ENCODE measurements at places on chromosomes 6 and 20.

- DNase-seq = no peak
These were observed 40.2 kb downstream of the CTCFL start for GRCh38 chr20:57484772-57485171.

DNA sequence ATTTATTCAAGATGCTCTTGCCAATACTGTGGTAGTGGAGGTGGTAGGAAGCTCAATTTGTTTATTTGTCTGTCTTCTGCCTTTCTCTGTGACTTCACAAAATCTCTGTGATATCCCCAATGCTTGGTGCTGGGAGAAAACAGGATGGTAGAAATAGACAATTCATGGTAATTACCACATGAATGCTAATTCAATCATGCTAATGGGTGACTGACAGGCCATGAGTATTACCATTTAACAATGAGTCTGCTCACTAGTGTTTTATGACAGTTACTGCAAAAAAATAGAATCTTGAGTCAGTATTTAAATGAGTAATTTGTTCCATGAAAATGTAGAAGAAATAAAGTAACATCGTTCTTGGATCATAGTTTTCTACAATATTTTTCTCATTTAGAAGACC is 52.3 kb upstream of the FABP7 start:
- no peak for DNase-seq

- DNase-seq = no peak
These were observed 169.5 kb downstream of the TASP1 start for GRCh38 chr20:13469262-13469661.

DNA sequence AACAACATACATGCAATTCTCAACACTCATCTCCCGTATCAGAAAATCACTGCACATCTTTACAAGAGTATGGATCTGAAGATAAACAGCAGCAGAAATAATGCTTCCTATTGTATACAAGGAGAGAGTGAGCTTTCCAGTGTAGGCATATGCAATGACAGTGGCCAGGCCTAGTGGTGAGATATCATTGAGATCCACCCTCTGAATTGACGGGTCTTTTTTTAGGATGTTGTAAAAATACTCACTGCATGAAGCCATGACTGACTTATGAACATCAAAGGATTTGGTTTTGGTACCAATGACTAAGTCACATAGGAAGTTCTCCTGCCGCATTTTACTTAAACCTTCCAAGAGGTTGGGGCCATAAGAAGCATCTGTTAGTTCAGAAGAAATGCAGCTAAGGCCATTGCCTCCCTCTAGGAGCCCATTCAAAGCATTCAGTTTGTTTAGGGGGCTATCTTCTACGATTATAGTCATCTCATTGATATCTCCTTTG is 10.8 kb downstream of the KLHL31 start:
- DNase-seq = no peak

DNA sequence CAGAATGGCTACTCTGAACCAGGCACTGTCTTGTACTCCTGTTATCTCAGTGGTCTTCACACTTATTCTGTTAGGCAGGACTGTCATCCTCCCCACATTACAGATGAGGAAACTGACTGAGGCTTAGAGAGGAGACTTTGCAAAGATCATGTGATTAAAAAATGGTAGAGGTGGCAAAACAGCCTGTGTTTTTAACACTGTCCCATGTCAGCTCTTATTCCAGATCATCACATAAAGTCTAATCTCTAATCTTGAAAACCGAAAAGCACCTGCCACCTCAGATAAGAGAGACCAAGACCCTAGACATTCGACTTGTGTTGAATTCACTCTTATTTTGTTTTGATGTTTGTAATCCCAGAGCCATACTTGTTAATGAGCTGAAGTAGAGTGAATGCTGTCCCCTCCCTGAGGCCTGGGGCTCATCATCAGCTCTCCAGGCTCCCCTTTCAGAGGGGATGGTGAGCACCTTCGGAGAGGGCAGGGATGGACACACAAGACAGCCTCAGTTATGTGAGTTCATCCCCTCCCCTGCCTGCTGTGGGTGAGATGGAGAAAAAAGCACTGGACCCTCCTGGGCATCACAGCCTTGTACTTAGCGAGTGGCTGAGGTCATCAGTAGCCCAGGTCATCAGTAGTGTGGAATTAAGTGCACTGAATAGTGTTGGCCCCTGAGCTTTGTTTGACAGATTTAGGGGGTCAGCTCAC is 30.6 kb downstream of the MTHFD1L start:
- no peak for DNase-seq

DNA sequence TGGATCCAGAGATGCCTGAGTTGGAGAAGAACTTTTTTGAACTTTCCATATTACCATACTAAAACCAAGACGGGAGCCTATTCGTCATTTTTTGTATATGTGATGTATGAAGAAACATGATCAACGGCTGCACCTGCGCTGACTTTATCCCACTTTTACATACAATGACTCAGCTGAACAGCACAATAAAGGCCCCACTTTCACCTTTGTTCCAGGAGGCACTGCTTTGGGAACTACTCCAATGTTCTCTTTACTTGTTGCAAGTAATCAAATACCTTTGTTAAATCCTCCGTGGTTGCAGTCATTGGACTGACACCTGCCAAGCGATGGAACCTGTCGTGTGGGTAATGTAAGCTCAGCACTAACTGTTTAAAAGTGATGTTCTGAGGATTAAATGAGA is 17.3 kb upstream of the BTN3A2 start:
- DNase-seq = no peak

DNA sequence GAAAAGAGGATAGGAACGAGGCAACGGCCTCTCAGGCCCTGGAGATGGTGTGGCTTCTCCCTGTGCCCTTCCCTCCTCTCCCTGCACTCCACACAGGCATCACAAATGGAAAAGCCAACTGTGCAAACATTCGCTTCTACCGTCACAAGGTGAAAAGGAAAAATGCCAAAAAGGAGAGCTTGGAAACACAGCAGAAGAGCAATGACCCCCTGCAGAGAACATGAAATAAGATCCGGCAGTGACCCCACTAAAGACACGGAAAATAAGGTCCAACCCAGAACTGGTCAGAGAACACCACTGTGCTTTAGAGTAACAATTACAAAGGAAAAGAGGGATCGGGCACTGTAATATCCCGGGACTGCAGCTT is 63.0 kb downstream of the SLC22A23 start:
- DNase-seq = no peak

DNA sequence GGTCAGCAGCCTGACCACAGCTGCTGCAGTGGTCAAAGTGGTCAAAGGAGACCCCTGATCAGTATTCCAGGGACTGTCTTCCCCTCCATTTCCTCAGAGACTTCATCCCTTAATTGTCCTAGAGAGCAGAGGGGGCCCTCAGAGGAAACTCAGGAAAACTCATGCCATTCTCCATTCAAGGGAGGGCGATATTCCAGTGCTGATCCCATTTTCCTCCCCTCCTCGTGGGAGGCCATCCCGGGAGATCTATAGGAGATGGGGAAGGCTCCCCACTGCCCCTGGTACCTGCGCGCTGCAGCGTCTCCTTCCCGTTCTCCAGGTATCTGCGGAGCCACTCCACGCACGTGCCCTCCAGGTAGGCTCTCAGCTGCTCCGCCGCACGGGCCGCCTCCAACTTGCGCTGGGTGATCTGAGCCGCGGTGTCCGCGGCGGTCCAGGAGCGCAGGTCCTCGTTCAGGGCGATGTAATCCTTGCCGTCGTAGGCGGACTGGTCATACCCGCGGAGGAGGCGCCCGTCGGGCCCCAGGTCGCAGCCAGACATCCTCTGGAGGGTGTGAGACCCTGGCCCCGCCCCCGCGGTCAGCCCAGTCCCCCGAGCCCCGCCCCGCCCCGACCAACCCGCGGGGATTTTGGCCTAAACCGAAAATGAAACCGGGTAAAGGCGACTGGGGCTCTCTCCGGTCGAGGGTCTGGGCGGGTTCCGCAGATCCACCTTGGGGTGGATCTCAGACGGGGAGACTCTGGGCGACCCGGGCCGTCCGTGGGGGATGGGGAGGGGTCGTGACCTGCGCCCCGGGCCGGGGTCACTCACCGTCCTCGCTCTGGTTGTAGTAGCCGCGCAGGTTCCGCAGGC is 878 bp downstream of the HLA-C start:
- DNase-seq = no peak

DNA sequence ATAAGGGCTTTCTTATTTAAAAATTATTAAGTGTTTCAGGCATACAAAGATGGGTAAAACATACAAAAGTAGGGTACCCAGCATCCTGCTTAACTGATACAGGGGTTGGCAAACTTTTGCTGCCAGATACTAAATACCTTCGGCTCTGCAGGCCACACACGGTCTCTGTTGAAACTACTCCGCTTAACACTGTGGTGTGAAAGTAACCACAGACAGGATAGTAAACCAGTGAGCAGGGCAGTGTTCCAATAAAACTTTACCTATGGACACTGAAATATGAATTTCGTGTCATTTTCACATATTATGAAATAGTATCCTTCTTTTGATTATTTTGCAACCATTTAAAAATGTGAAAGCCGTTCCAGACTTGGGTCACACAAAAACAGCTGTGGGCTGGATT is 92.4 kb downstream of the EYA2 start:
- DNase-seq = no peak

DNA sequence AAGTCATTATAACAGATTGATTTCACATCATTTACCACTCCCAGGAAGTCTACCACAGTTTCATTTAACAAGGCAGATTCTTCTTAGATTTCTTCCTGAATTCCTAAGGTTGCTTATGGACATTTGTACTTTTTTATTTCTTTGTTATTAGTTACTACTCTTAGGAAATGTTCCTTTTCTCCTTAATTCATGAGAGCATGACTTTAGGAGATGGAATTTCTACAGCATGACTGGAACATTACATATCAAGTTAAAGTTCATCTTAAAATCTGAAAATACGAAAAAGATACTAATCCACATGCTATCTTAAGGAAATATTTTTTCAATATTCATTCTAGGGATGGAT is 22.3 kb downstream of the CNKSR3 start:
- DNase-seq = no peak

DNA sequence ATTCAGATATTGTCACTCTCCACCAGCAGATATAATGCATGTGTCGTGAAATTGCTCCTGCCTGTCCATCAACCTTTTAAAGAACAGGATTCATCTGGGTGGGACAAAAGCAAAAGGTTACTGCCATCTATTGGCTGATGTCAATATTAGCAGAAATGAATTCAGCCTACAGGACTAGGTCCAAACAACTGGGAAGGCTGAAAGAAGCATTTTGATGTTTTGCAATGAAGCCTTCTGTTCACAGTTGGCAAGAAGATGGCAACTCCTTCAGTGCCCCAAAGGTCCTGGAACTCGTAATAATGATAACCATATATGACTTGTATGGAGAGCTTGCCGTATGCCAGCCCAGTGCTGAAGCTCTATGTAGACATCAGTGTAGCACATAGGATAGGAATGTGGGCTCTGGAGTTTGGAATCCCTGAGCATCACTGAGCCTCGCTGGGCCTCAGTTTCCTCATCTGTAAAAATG is 7.5 kb downstream of the BCAS1 start:
- no peak for DNase-seq

DNA sequence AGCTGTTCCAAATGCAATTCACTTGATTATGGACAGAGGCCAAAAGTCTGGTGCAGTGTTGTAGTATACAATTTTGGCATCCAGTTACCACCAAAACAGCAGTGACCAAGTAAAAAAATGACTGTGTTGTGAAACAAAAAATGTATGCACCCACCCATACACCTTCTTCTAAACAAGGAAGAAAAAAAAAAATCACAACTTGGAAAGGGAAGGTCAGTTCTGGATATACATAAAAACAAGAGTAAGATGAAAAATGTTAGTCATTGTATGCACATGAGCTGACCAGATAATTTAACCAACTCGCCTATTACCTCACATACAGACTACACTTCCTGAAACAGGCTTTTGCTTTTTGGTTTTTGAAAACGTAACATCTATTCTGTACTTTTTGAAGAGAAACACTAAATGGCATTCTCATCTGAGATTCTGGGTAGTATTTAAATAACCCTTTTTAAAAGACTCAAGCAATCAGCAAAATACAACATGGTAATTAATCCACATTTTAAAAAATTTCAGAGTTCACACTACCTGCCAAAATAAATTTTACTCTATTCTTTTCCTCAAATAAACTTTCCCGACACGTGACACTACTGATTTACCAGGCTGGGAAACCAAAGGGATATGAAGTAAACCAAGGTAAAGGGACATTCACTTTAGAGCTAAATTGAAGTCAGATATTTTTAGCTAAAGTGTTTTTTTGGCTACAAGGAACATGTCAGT is 141.6 kb upstream of the SHLD1 start:
- no peak for DNase-seq

- no peak for DNase-seq
These were observed 18.6 kb upstream of the SYNDIG1 start for GRCh38 chr20:24450624-24451376.

DNA sequence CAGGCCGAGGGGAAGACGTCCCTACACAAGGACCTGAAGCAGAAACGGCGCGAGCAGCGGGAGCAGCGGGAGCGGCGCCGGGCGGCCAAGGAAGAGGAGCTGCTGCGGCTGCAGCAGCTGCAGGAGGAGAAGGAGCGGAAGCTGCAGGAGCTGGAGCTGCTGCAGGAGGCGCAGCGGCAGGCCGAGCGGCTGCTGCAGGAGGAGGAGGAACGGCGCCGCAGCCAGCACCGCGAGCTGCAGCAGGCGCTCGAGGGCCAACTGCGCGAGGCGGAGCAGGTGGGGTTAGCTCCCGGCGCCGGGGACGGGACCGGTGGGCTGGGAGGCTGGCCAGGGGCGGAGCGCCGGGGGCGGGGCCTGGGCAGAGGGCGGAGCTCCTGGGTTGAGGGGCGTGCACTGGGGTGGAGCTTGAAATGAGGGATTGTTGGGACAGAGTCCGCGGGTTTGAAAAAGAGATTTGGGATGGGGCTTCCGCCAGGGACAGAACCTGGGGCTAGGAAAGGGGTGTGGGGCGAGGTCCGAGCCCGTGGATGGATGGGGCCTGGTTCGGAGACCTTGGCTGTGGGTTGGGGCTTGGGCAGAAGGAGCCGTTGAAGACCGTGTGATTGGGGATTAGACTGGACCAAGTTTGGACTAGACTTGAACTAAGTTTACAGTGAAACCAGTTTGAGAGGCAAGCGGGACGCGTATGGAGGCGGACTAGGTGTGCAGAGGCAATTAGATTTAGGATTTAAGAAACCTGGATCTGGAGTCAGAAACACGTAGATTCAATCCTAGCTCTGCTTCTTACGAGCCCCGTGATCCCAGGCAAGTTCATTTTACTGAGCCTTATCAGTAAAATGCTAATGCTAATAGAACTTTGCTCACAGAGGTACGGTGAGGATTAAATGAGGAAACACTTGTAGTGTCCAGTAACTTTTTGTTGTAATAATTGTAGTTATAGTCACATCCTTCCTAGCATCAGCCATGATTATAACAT is 20.9 kb downstream of the DEF6 start:
- DNase-seq = no peak
